ENCODE measurements at places on chromosomes 11 and 22.

DNA sequence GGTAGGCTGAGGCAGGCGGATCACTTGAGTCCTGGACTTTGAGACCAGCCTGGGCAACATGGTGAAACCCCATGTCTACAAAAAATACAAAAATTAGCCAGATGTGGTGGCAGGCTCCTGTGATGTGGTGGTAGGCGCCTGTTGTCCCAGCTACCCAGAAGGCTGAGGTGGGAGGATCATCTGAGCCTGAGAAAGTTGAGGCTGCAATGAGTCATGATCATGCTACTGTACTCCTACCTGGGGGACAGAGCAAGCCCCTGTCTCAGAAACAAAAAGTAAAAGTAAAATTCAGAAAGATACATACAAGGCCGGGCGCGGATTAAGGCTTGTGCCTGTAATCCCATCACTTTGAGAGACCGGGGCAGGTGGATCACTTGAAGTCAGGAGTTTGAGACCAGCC is 6.3 kb downstream of the LDHAL6A start:
- no peak for DNase-seq

DNA sequence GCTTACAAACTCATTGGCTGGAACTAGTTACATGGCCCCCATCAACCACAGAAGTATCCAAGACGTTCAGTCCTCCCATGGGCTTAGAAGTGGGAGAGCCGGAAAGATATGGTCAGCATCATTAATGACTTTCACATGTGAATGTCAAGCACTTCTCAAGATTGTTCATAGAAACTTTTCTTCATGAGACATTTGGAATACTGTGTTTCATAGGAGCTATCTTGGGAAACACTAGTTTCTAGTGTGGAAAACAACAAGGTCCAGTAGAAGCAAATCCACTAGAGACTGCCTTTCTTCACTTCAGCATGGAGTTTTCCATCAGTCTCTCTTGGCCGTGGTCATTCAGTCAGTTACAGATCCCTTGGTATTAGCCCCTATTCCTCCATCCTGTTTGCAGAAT is 160.9 kb downstream of the C11orf91 start:
- DNase-seq: no peak

GRCh38 chr11:122796128-122796717 is 42.1 kb upstream of the CRTAM start:
- no peak for DNase-seq

DNA sequence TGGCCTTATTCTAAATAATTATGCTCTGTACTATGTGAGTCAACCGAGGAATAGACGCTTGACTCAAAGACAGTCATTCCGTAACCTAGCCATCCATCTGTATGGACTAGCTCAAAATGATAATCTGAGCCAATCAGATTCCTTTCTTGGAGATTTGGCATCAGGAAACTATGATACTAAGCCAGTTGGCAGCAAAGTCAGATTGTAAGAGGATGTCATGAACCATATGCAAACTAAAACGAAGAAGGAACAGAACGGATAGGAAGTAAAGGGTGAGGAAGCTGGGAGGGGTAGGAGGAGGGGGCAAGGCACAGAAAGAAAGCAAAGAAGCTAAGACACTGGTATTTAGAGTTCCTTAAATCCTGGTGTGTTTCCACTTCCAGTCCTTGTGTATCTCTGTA is 10.7 kb upstream of the SESN3 start:
- DNase-seq: peak; percentile 42

GRCh38 chr11:3614742-3615171 is 27.0 kb downstream of the ART5 start:
- DNase-seq: peak; percentile 42

DNA sequence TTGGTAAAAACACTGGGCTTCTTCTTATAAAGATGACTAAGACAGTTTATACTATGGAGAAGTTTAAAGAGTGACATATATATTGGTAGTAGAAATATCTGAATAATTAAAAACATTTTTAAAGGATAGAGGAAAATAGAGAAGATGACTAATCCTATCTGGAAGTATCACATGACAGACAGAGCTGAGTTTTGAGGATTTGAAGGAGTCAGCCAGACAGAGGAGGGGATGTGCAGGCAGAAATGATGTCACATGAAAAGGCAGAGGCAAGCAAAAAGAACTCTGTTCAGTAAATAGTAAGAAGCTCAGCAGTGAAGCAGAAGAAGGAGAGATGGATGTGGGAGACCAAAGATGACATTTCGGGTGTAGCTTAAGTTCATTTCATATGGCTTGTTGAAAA is 1.6 kb downstream of the OR10A2 start:
- peak; percentile 1 for DNase-seq

DNA sequence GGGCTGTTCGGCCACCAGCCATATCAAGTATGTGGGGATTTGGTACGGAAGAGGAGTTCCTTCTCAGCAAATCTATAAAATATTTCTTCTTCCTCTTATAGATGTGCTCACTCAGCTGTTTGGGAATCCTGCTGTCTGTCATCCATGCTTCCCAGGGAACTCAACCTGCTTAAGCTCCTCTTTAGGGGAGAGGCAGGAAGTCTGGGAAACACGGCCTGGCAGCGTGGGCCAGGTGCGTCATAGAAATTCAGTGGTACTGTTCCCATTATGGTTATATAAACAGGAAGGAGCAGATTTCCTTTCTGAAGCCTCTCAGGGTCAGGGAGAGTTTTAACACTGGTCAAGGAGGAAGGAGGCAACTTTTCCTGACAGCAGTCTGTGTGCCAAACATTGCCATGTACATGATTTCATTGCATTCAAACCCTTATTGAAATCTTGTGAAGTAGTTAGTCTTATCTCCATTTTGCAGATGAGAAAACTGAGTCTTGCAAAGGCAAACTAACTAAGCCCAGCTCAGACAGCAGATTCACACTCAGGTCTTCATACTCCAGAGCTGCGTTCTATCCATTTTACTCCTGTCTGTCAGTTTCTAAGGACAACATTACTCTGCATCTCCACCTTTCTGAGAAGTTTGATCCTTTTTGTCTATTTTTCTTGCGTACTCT is 35.4 kb upstream of the AMOTL1 start:
- DNase-seq: peak; percentile 77

- no peak for DNase-seq
These were observed 384.1 kb downstream of the CTTN start for GRCh38 chr11:70782401-70782913.

- DNase-seq: no peak
These were observed 109.5 kb downstream of the SNX19 start for GRCh38 chr11:130806746-130807145.

DNA sequence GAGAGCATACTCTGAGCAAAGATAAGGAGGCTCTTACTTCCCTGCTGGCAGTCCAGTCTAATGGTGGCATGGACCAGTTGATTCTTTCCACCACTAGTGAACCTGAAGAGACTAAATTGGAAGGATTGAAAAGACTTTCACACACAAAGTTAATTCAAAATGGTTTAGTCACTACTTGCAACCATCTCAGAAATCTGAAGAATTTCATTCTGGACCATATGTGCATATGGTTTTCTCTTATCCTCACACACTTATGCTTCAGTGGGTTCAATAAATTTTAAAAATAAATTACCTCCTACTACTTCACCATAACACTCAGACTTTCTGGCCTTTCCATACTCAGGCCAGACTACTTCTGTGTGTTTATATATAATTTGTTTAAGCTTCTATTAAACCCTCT is 44.7 kb downstream of the CADM1 start:
- DNase-seq: no peak

- DNase-seq: peak; percentile 68
These were observed 1.9 kb downstream of the POLD4 start for GRCh38 chr11:67351275-67352005.

GRCh38 chr22:36101756-36102155 is 58.8 kb downstream of the APOL3 start:
- DNase-seq: no peak

- no peak for DNase-seq
These were observed 29.4 kb upstream of the SMIM38 start for GRCh38 chr11:69126286-69126685.

DNA sequence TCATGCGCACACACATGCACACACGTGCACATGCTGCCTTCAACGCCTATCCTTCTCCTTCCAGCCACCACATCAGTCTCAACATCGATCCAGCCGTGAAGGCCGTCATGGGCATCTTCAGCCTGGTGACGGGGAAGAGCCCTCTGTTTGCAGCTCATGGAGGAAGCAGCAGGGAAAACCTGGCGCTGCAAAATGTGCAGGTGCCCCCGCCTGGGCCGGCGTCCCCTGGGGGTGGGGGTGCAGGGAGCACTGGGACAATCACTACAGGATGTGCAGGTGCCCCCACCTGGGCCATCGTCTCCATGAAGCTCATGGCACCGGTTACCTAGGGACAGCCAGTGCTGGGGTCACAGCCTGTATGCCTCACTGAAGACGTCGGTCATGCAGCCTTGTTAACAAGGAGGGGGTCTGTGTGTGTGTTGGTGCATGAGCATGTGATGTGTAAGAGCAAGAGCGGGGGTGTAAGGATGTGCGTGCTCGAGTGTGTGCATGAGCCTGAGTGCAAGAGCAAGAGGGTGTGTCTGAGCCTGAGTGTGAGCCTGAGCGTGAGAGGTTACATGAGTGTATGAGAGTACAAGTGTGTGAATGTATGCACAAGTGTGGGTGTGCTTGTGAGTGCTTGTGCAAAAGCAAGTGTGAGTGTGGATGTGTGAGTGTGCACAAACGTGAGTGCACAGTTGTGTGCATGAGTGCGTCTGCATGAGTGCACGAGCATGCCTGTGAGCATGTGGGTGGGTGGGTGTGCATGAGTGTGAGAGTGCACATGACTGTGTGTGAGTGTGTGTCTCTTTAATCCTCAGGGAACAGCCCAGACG is 31.5 kb downstream of the NADSYN1 start:
- no peak for DNase-seq

- DNase-seq: no peak
These were observed 327 bp upstream of the MED17 start for GRCh38 chr11:93783765-93784144.

GRCh38 chr11:6824136-6824823 is 21.2 kb upstream of the OR10A5 start:
- DNase-seq: no peak

DNA sequence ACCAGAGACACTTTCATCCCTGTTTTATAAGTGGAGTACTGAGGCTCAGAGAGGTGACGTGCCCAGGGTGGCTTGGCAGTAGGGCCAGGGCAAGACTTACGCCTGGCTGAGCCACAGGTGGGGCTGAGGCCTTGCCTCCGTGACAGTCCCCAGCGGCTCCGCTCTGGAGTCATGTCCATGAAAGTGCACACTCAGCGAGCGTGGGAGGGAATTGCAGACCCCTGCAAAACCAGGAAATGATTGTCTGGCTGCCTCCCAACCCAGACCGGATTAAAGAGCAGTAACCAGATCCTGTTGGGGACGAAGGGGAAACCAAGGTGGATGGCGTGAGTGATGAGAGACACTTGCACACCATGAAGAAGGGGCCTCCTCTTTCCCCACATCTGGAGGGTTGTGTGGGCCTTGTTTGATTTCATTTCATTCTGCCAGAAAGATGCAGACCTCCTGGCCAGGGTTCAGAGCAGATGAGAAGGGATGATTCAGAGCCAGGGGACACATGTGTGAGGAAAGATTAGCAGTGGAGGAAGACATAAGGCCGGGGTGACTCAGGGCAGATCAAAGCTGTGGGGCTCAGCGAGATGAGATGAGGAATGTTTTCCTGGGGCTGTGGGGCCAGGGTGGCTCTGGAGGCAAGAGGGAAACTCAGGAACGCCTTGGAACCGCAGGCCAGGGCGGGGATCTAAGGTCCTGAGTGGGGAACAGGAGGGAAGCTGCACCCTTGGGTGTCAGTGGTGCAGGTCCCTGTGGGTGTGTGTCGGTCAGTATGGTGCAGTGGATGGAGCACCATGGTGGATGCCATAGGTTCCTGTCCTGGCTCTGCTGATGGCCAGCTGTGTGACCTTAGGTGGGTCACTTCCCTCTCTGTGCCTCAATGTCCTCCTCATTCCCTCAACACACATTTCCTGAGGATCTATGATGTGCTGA is 29.9 kb upstream of the LRRC32 start:
- DNase-seq: peak; percentile 14

GRCh38 chr11:72840780-72841179 is 26.6 kb downstream of the ATG16L2 start:
- DNase-seq: peak; percentile 47

GRCh38 chr11:123494195-123495050 is 64.4 kb downstream of the GRAMD1B start:
- DNase-seq: no peak

- no peak for DNase-seq
These were observed 1.2 kb downstream of the TRABD start for GRCh38 chr22:50186761-50187523.

DNA sequence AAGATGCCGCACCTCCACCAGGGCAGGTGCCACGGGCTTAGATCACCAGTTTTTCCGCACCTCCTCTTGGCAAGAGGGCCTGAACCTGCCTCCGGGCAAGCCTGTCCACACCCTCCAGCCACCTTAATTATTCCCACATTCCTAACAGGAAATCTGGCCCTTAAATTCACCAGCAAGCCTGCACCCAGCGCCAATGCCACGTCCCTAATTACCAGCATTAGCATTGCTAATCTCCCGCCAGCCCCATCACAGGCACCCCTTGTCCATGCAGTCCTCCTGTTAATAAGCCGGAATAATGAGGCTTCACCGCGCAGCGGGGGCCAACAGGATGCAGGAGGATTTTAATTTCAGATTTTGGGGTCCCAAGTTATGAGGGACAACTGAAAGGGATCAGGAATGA is 69.7 kb downstream of the PHF21B start:
- DNase-seq: no peak

GRCh38 chr22:46721501-46722085 is 16.5 kb downstream of the CERK start:
- DNase-seq: no peak

GRCh38 chr11:108571001-108571400 is 22.6 kb downstream of the EXPH5 start:
- peak; percentile 87 for DNase-seq

GRCh38 chr11:34284811-34285481 is 72.9 kb downstream of the ABTB2 start:
- DNase-seq: no peak

- no peak for DNase-seq
These were observed 2.8 kb downstream of the TNNI2 start for GRCh38 chr11:1841511-1842148.

DNA sequence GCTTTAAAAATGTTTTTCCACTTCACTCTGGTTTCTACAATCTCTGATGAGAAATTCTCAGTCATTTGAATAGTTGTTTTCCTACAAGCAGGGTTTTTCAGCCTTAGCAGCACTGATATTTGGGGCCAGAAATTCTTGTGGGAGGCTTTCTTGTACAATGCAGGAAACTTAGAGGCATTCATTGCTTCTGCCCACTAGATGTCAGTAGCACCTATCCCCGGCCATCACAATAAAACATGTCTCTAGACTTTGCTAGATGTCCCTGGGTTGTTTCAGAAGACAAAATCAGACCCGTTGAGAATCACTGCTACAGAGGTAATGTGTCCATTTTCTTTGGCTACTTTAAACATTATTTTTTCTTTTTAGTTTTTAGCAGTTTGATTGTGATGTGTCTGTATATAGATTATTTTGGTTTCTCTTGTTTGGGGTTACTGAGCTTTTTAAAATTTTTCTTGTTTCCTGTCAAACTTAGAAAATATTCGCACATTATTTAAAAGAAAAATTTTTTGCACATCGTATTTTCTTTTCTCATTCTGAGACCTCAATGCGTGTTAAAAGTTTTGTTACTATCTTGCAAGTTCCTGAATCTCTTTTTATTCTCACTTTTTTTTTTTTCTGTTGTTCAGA is 60.8 kb upstream of the CCDC179 start:
- DNase-seq: peak; percentile 4

- no peak for DNase-seq
These were observed 3.9 kb downstream of the RHBDD3 start for GRCh38 chr22:29263791-29264276.
